ENCODE measurements at places on chromosomes 13 and 19.

GRCh38 chr13:90027409-90027808 is 1320.1 kb upstream of the MIR17HG start:
- DNase-seq, result no peak

DNA sequence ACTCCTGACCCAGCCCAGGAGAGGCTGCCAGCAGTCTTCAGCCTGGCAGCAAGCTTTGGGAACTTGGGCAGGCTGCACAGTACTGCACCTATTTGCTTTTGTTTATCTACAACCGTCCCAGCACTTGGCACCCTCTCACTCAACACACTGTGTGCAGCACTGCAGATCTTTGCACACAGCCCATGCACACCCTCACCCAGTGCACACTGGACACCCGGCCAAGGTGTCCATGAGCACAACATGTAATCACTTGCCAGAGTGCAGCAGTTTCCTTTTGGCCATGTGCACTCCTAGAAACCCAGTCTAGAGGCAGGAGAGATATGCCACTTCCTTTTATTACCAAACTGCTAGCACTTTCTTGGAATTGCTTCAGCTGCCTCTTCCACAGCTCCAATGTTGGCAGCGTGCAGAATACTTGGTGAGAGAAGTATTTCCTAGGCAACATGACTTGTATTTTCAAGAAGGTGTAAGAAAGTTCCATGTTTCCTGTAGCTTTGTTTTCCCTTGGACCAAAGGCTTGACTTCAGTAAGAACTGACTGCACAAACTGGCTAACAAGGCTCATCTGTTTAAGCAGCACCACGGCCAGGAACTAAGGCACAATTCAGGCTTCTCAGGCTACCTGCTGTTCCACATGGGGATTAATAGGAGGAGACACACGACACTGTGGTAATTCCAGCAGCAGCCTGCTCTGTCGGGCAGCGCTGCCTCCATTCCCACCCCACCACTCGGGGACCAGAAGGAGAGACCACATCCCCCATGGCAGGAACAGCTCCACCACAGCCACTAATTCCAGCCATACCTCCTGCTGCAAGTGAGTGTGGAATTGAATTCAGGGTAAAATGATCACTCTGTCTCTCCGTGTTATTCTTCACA is 15.3 kb downstream of the ATP7B start:
- peak; percentile 53 for DNase-seq

- DNase-seq, result peak; percentile 8
Measured at GRCh38 chr19:32224371-32225244, 120.8 kb upstream of the ZNF507 start.

DNA sequence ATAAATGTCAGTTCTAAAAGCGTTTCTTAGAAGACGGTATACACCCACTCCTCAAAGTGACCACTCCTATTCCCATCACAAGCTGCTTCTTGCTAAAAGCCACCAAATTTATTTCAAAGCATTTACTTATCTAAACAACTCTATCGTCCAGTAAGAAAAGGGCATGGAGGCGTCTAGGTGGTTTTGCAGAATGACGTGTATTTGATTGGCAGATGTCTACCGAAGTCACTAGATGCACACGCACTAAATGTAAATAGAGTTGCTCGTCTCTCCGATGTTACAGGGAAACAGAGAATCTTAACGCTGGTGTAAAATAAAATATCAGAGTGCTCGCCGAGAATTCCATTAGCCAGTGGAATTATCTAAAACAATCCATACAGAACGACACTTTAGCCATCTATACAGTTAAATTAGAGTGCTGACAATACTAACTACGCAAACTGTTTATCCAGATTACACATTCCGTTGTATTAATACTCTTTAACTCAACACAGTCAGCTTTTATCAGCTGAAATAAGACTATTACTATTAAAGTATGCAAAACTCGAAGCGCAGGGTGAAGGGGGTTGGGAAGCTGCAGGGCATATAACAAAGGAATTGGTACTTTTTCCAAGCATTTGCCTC is 1.9 kb downstream of the KLF12 start:
- DNase-seq, result peak; percentile 15

- DNase-seq, result no peak
Measured at GRCh38 chr13:46858776-46859175, 38.1 kb downstream of the HTR2A start.

- DNase-seq, result no peak
Measured at GRCh38 chr13:79407349-79407979, 1.4 kb upstream of the RBM26 start.

- DNase-seq, result no peak
Measured at GRCh38 chr13:43515531-43515930, 271.2 kb downstream of the ENOX1 start.

DNA sequence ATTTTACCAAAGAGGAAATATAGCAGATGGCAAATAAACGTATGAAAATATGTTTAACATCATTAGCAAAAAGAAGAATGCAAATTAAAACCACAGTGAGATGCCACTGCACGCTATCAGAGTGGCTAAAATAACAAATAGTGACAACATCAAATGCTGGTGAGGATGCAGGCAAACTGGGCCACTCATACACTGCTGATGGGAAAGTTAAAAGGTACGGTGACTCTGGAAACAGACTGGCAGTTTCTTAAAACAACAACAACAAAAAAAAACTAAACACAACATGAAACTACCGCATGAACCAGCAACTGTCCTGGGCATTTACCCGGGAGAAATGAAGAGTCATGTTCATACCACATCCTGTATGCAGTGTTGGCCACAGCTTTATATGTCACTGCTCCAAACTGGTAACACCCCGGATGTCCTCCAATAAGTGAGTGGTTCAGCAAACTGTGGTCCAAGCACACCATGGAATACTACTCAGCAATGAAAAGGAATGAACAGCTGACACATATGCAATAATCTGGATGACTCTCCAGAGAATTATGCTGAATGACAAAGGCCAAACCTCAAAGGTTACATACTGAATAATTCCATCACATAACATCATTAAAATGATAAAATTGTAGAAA is 22.3 kb downstream of the EPS15L1 start:
- peak; percentile 33 for DNase-seq

- DNase-seq, result no peak
Measured at GRCh38 chr13:30133996-30134395, 173.4 kb downstream of the KATNAL1 start.

GRCh38 chr13:66859078-66859477 is 371.1 kb downstream of the PCDH9 start:
- DNase-seq, result peak; percentile 11

- no peak for DNase-seq
Measured at GRCh38 chr19:23913931-23914330, 755 bp upstream of the ZNF726 start.

DNA sequence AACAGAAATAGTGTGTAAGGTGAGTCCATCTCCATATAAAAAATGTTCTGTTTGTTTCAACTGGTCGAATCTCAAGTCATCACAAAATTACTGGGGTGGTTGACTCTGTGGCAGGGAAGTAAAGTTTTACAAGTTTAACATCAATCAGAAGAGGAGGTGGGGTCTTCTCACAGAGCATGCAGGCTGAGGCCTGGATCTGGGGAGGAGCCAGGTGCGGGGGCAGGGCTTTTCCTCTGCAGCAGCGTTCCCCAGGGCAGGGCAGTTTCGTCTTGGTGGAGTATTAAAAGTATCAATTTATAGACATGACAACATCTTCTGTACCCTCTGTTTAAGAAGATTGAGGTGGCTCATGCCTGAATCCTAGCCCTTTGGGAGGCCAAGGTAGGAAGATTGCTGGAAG is 68.8 kb downstream of the SLC7A9 start:
- DNase-seq, result no peak

DNA sequence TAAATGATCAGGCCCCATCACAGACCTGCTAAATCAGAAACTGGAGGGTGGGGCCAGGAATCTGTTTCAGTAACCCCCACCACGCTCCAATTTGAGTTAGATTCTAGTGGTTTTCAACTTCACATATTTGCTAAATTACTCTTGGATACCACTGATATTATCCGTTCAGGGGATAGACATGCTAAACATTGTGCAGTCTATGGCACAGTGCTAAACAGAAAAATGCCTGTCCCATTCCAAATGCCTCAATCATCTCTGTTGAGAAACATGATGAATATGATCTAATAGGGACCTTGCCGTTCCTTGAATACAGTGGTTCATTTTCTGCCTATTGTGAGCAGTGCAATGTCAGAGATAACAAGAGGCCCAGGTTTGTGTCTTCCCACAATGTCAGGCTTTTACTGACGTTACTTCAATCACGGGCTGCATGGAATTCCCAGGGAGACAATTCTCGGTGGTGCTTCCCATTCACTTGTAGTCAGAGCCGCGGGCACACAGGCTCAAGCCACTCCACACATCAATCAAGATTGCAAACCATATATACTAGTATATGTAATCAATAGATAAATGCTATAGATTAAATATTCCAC is 52.7 kb downstream of the MYO16 start:
- no peak for DNase-seq

- DNase-seq, result no peak
Measured at GRCh38 chr13:96216543-96216942, 126.6 kb downstream of the HS6ST3 start.

- no peak for DNase-seq
Measured at GRCh38 chr19:48925240-48925843, 8.2 kb upstream of the DHDH start.

- no peak for DNase-seq
Measured at GRCh38 chr13:42950181-42950580, 41.9 kb downstream of the EPSTI1 start.

DNA sequence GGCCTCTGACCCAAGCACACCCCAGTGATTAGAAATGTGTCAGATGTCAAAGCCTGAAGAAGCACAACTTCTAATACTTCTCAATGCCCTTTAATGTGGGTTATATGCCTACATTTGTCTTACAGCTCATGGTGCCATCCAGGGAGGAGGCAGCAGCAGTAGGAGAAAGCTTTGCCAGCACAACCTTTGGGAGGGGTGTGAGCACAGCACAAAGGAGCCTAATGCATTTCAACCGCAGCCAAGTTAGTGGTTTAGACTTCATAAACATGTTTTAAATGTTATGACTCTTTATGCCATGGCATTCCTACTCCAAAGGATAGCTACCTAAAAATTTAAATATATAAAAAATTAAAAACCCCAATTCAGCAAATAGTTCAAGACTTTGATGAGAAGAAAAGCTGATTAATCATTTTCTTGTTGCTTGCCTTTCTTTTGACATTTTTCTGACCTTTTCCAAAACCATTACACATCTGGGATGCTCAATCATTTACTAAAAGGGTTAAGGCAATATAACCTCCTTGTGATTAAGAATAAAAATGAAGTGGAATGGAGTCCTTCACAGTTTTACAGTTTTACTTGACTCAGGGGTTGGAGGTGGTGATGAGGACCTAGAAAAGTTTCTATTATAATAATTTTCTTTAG is 142.7 kb downstream of the DLEU7 start:
- no peak for DNase-seq

DNA sequence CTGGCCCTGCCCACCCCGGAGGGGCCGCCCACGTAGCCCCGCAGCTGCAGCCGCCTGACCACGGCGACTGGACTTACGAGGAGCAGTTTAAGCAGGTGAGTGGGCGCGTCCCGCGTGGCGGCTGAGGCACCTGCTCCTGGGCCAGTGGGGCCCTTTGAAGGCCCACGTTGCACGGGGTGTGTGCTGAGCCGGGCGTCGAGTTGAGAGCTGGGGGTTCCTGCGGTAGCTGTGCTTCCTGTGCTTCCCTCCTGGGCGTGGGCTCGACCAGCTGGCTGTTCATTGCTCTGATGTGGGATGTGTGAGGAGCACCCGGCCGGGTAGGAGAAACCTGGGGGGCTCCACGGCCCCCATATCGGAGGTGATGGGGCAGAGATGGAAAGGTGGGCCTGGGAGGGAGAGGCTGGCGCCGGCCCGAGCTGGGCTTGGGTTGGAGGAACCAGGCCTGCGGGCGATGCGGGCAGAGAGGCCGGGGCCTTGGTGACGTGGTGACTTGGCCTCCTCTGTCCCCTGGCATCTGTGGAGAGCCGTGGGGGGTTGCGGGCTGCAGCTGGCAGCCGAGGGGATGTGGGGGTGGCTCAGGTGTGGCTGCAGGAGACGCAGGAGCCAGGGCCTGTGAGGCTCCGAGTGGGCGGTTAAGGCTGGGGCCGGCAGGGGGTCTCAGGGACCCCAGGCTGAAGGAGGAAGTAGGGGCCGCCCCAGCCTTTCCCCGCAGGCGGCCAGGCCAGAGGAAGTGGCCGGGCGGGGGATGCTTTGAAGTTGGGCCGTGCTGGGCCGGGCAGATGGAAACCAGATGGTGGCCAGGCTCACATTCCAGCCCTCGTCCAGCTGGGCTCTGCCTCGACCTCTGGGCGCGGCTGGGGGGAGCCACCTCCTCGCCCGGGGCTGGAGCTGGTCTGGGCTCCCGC is 7.1 kb downstream of the ARID3A start:
- DNase-seq, result no peak

DNA sequence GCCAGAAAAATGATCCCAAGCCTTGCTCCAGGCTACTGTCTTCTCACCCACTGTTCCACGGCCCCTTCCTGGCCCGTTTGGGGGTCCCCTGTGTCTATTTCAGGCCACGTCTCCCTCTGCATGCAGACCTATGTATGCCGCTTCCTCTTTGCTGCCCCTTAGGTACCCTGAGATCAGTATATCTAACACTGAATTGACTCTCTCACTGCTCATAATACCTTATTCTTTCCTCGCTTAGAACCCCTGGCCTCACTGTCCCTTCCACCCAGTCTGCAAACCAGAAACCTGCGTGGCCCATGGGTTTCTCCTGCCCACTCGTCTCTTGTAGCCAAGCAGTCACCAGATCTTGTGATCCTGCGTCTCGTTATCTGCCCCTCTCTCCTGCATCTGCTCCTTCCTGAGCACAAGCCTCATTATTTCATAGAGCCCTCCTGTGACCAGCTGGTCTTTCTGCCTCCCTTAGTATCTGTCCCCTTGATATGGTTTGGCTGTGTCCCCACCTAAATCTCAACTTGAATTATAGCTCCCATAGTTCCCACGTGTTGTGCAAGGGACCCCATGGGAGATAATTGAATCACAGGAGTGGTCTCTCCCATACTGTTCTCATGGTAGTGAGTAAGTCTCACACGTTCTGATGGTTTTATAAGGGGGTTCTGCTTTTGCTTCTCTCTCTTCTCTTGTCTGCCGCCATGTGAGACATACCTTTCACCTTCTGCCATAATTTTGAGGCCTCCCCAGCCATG is 109.0 kb upstream of the RNF113B start:
- DNase-seq, result no peak

DNA sequence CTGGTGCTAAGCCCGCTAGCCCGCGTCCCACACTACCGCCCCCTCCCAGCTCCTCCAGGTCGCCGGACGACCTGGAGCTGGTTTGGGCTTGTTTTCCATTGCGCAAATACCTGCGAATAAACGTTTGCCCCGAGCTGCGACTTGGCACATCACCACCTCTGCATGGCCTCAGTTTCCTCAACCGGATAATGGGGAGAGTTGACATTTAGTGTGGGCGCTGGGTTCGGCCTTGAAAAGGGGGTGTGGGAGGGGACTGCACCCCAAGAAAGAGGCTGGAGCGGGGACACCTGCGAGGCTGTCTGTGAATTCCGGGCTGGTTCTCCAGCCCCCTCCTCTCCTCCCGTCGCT is 11.0 kb upstream of the JUND start:
- no peak for DNase-seq

GRCh38 chr13:47258384-47258783 is 361.5 kb upstream of the HTR2A start:
- DNase-seq, result no peak

- no peak for DNase-seq
Measured at GRCh38 chr19:50214699-50215543, 11.5 kb downstream of the MYH14 start.

Data from AML-193 (cell line).